Uterus (tissue), 4 donors: ENCODE measurements at places on chromosomes 5 and 9. TPM values are rescaled to one million over a fixed set of nuclear protein-coding genes. Genes with fewer than 3 reads are reported as not detected.

DNA sequence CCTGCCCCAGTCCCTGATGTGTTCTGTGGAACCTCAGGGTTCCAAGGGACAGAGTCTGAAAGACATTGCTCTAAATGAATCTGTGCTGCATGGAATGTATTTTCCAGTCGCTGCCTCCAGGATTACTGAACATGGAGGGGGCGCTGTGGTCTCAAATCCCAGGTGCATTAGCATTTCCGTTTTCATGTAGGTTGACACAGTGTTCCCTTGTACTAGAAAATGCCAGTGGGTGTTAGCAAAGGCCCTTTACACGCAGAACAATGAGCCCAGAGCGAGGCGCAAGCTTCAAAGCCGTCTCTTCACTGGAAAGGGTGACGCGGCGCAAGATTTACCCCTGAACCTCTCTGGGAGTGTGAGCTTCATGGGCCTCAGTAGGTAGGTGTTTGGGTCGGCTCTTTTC, 308.3 kb downstream of the SLIT3 start:
- H3K4me1 ChIP-seq: no peaks in the 10 kb centered on the region
- no peaks in the 10 kb centered on the region for H3K27me3 ChIP-seq

GRCh38 chr9:112819635-112820496, 69.3 kb downstream of the SNX30 start:
- no peaks in the 10 kb centered on the region for H3K4me1 ChIP-seq
- no peaks in the 10 kb centered on the region for H3K27me3 ChIP-seq
- no peak overlapping the region for H3K4me3 ChIP-seq
- DNase-seq: peak; percentile 60

DNA sequence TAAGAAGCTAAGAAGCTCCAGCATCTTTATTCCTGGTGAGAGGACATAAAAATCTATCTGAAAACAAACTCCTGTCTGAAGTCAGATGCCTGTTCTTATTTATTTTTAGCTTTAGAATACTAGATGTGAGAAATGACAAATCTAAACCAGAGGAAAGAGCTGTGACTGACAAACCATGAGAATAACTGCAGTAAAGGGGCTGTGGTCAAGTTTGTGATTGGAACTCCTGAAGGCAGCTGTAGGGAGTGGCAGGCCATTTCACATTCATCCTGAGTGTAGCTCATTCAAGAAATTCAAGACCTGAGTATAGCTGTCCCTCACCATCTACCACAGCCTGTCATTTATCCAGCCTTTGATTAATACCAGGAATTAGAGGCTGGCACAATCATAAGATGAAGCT, 718.8 kb downstream of the BRINP1 start:
- no peaks in the 10 kb centered on the region for H3K27me3 ChIP-seq
- DNase-seq: no peak
- H3K36me3 ChIP-seq: no peaks in the 10 kb centered on the region
- no peak overlapping the region for H3K27ac ChIP-seq
- no peaks in the 10 kb centered on the region for H3K4me1 ChIP-seq

DNA sequence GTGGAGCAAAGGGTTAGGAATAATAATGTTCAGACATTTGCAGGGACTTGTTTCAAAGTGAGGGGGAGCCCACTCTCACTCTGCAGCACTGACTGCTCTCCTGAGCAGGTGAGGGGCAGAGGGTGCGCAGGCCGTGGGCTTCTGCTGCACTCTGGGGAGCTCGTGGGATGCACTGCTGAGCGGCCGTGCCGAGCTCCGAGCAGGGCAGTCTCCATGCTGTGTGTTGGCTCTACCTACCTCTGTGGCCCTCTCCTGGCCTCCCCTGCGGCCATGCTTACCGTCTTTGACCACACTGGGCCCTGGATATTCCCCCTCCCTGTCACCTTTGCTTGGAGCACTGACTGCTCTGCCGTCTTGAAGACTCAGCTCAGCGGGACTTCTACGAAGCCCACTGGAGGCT, 33.7 kb downstream of the CRB2 start:
- no peak for DNase-seq
- H3K4me1 ChIP-seq: no peaks in the 10 kb centered on the region
- H3K4me3 ChIP-seq: no peak overlapping the region
- no peaks in the 10 kb centered on the region for H3K36me3 ChIP-seq

- DNase-seq: peak; percentile 48
- H3K27ac ChIP-seq: peak overlapping the region; percentile 89
- no peaks in the 10 kb centered on the region for H3K36me3 ChIP-seq
- H3K4me3 ChIP-seq: peak overlapping the region; percentile 90
- H3K4me1 ChIP-seq: no peaks in the 10 kb centered on the region
- no peaks in the 10 kb centered on the region for H3K27me3 ChIP-seq
Observed at GRCh38 chr9:107487521-107488374, 1.8 kb downstream of the KLF4 start.

- H3K4me3 ChIP-seq: no peak overlapping the region
- no peak for DNase-seq
- H3K27me3 ChIP-seq: no peaks in the 10 kb centered on the region
- H3K4me1 ChIP-seq: no peaks in the 10 kb centered on the region
- H3K36me3 ChIP-seq: no peaks in the 10 kb centered on the region
- no peak overlapping the region for H3K27ac ChIP-seq
Observed at GRCh38 chr9:125272697-125273096, 11.1 kb downstream of the GAPVD1 start.

DNA sequence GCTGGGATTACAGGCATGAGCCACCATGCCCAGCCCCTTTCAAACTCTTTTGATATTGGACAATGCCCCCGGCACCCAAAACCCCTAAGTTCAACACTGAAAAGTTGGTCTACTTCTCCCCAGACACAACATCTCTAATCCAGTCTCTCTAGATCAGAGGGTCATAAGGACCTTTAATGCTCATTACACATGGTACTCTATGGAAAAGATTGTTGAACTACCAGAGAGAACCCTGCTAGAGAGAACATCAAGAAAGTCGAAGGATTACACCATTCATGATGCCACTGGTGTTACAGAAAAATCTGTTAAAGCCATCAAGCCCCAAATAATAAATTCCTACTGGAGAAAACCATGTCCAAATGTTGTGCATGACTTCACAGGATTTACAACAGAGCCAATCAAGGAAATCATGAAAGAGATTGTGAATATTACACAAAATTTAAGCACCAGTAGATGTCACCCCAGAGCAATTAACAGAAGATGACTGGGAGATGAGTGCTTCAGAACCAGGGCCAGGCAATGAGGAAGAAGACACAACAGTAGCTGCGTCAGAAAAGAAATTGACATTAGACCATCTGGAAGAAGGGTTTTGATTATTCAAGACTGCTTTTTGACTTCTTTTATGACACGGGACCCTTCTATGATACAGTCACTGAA, 28.3 kb upstream of the NIPAL4 start:
- H3K27me3 ChIP-seq: no peaks in the 10 kb centered on the region
- H3K4me1 ChIP-seq: no peaks in the 10 kb centered on the region
- H3K36me3 ChIP-seq: no peaks in the 10 kb centered on the region

DNA sequence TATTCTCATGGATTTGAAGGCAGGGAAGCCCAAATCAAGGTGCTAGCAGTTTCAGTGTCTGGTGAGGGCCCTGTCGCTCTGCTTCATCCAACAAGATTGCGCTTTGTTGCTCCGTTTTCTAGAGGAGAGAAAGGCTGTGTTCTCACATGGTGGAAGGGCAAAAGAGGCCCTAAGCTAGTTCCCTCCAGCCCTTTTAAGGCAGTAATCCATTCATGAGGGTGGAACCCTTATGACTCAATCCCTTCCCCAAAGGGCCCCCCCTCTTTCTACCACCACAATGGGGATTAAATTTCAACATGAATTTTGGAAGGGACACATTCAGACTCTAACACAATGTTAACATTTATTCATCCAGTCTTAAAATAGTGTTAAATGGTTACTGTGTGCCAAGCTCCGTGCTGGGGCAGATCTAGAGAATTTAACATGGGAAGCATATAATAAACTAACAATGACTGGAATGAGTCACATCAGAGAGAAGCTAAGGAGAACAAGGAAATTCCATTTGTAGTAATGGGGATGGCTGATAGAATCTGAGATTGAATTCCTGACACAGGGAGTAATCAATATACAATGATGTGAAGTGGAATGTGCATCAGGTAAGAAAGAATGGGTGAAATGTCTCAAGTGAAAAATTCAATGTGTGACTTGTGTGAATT, 382.8 kb upstream of the ZNF608 start:
- H3K4me1 ChIP-seq: no peaks in the 10 kb centered on the region
- no peak overlapping the region for H3K4me3 ChIP-seq
- H3K27ac ChIP-seq: no peak overlapping the region

DNA sequence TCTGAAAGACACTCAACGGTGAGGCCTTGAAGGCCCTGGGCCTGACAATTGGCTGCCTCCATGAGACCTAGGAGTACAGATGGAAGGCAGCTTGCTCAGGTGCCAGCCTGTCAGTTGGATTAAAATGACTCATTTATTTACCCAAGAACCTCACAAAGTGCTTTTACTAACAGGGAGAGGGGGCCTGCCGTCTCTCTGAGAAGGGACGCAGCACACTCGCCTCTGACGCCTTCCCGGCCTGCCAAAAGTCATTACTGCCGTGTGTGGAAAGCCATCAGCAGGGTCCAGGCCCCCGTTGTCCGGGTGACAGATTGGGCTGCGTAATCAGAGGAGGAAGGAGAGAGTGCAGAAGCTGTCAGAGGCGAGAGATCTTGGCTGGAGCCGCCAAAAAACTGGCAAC, 32.4 kb downstream of the DDX31 start:
- DNase-seq: no peak
- H3K4me3 ChIP-seq: no peak overlapping the region
- H3K36me3 ChIP-seq: no peaks in the 10 kb centered on the region
- no peak overlapping the region for H3K27ac ChIP-seq
- no peaks in the 10 kb centered on the region for H3K4me1 ChIP-seq

DNA sequence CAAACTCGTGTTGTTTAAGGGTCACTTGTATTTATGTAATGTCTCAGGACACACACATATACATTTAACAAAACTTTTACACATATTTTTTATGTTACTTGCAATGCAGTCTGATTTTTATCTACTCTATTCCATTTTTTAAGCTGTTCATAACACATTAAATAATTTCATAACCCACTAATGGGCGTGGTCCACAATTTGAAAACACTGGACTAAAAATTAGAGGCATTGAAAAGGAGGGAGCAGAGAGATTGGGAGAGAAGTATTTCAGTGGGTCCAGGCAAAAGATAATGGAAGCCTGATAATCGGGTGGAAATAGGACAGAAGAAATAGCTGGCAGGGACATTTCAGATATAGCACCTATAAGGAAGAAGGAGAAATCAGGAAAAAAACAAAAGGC, 597.3 kb upstream of the CLINT1 start:
- no peak for DNase-seq
- no peak overlapping the region for H3K4me3 ChIP-seq
- no peak overlapping the region for H3K27ac ChIP-seq
- H3K36me3 ChIP-seq: no peaks in the 10 kb centered on the region
- H3K27me3 ChIP-seq: no peaks in the 10 kb centered on the region

DNA sequence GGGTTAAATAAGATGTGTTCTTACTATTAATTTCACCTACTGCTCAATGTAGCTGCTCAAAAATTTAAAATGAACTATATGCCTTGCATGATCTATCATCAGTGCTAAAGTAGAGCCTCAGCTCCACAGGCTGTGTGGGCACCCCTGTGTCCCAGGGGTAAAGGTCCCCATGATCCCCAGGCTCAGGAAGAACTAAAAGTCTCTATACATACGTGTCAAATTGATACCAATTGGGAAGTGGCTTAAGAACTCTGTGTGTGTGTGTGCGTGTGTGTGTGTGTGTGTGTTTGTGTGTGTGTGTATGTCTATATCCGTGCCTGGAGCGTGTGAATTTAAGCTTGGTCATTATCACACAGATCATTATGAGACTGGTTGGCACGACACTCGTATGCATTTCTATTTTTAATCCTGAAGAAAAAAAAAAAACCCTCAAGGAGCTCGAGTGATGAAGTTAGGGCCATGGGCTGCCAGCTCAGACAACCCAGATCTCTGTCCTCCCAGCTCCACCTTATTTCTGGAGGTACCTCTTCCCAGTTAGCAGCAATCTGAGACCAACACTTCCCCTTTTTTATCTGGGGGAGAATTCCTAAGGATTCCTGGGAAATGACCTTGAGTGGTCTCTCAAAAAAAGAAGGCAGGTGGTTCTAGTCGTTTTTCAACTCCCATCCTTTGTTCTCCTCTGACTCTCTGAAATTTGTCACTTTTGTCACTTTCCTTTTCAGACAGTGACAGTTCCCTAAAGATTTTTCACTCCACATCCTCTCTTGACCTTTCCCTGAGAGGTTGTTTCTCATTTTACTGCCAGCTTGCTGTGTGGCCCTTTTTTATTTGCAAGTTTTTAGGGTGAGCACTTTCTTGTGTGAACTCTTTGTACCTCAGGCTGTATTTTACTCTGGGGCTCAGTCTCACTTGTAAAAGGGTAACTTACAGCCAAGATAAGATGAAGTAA, 45.7 kb upstream of the CTXN3 start:
- H3K4me3 ChIP-seq: no peak overlapping the region
- no peaks in the 10 kb centered on the region for H3K27me3 ChIP-seq
- H3K36me3 ChIP-seq: no peaks in the 10 kb centered on the region

DNA sequence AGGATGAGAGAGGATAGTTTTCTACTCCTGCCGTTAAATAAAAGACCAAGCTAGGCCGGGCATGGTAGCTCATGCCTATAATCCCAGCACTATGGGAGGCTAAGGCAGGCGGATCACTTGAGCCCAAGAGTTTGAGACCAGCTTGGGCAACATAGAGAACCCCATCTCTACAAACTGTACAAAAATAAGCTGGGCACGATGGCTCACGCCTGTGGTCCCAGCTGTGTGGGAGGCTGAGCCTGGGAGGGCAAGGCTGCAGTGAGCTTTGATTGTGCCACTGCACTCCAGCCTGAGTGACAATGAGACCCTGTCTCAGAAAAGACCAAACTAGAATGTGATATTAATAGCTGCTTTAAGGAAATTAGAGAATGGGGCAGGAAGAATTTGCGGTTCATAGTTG, 158.4 kb downstream of the NIPBL start:
- H3K27ac ChIP-seq: no peak overlapping the region
- no peaks in the 10 kb centered on the region for H3K27me3 ChIP-seq
- H3K4me3 ChIP-seq: no peak overlapping the region
- DNase-seq: no peak

DNA sequence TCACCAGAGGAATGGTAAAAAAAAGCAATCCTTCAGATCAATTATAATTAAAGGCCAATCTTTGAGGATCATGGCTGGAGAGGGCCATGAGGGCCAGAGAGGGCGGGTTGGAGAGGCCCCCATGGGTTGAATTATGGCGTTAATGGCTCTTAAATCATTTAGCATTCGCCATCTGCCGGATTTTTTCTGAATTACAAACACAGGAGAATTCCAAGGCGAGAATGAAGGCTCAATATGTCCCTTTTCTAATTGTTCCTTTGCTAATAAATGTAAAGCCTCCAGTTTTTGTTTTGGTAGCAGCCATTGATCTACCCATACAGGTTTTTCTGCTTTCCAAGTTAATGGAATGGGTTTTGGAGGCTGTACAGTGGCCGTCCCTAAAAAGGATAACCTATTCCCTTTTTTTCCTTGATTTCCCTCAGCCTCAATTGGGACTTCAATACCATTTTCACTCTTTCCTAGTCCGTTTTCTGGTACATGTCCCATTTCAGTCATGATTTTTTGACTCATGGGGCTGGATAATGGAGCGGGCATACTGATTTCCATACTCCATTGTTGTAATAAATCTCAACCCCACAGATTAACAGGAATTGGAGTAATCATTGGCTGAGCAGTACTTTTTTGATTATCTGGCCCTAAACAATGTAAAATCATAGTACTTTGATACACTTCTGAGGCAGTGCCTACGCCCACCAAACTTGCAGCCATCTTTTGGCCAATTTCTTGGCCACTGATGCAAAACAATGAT, 6.7 kb upstream of the TMEM141 start:
- no peaks in the 10 kb centered on the region for H3K27me3 ChIP-seq
- H3K27ac ChIP-seq: no peak overlapping the region
- no peaks in the 10 kb centered on the region for H3K4me1 ChIP-seq
- no peaks in the 10 kb centered on the region for H3K36me3 ChIP-seq

Gene PCA3
- not detected for total RNA-seq
